ENCODE measurements at places on chromosomes 7 and 10.
A peak's percentile ranks its signal among the peaks of the same experiment; 100 is the strongest.

- DNase-seq = no peak
These were observed 107.8 kb downstream of the SFMBT2 start for GRCh38 chr10:7302930-7303557.

GRCh38 chr7:132239422-132239994 is 336.8 kb downstream of the PLXNA4 start:
- no peak for DNase-seq

- no peak for DNase-seq
These were observed 261.4 kb downstream of the ADARB2 start for GRCh38 chr10:1475771-1476454.

DNA sequence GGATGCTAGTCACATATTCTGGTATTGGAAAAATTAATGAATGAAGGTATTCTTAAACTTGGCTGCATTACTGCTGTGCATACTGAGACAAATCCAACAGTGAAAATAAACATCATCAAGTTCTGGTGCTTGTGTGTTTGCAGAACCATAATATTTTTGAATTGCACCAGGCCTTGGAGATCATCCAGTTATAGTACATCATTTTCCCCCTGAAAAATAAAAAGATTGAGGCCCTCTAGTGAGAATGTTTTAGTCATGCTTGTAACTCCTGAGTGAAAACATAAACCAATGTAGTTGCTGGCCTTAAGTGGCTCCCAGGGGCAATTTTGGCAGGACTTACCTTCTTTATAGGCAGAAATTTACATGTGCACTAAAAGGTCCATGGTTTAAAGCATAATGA is 218.8 kb upstream of the TMEM229A start:
- no peak for DNase-seq

GRCh38 chr7:106476751-106477150 is 184.2 kb downstream of the CCDC71L start:
- DNase-seq = no peak

GRCh38 chr10:86224354-86225102 is 142.1 kb downstream of the GRID1 start:
- DNase-seq = no peak

GRCh38 chr10:33115738-33116719 is 158.0 kb upstream of the ITGB1 start:
- DNase-seq = no peak

DNA sequence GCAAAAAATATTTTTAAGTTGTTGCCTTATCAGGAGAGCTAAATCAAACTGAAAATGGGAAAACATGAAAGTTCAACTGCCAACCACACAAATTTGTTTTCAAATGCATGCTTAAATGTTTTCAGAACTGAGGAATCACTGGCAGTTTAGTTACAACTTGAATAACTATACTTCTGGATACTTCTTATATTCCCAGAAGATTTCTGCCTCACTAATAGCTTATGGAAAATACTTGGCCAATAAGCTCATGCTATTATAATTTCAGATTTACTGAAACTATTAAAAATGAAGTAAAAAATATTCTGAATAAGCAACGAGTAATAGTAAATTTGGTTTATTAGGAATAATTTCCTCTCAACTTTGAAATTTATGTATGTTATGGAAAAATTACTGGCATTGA is 222.2 kb downstream of the CDK14 start:
- no peak for DNase-seq

DNA sequence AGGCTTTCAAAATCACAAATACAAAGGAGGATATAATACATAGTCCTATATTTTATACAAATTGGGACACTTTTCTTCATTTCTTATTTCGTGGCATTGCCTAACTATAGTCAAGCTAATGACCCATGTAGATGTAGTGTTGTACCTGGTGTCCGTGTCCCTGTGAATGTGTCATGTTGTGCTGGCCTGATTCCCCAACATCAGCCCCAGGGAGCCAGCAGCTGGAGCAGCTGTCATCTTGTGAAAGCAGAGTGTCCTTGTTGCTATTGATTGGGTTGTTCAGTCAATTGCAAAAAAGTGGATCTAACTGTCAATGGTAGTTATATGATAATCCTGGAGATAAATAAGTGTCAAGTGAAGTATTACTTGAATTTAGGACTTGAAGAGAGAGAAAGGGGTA is 86.3 kb downstream of the KAT6B start:
- DNase-seq = no peak

- no peak for DNase-seq
These were observed 27.7 kb downstream of the RCC1L start for GRCh38 chr7:75045881-75046280.

- DNase-seq = no peak
These were observed 12.8 kb downstream of the LRRN3 start for GRCh38 chr7:111103678-111104274.

DNA sequence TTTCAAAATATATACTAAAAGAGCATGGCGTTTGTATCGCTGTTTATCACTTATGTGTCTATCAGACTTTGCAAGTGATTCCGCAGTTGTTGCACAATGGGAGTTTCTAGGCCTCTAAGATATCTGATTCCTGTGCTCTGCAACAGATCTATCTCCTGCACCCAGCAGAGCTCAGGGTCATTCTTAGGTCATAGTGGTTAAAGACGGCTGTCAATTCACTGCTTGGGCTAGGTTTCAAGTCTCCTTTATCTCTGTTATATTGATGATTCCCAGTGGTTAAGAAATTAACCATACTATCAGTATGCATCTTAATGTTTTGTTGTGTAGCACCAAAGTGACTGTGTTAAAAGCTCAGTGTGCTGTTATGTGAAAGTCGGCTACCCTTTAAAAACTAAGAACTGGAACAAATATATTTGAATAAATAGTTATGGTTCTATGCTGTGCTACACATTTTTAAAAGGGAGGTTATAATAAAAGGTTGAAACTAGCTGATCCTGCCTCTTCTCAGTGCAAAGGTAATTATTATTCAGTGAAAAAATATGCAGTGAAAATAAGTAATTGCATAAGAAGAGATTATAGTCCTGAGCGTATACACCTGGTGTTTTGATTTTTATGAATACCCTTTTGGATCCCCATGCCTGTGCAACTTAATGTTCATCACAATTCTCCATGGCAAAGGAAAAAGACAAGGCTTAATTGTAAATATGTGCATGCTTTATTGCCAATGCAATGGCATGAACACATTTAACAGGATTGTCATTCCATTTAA is 24.0 kb downstream of the HOXA1 start:
- DNase-seq = no peak

DNA sequence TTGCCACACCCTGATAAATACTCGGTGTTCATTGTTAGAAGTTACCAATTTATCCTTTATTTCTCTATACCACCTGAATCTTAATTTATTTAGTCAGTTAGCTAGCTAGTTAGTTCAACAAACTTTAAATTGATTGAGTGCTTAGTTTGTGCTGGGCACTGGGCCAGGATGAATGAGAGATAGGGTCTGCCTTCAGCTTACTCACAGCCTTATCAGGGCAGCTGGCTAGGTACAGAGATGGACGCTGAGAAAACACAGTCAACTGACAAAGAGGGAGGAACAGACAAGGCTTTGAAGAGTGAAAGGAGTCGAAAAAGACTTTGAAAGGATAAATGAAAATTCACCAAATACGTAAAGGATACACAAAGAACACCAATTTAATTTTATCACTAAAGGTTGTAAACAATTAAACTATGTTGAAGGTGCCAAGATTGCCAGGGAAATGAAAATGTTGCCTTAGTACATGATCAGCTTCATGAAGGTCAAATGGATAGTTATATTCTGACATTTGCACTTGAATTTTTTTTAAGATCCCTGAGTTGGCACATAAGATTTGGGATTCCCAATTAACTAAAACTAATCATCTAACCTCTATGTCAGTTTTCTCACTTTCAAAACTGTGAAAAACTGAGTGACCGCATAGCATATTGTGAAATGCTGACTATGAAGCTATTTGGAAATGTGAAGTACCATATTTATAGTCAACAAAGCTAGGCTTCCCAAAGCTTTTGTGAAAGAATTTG is 2.1 kb downstream of the CAV2 start:
- DNase-seq = no peak

DNA sequence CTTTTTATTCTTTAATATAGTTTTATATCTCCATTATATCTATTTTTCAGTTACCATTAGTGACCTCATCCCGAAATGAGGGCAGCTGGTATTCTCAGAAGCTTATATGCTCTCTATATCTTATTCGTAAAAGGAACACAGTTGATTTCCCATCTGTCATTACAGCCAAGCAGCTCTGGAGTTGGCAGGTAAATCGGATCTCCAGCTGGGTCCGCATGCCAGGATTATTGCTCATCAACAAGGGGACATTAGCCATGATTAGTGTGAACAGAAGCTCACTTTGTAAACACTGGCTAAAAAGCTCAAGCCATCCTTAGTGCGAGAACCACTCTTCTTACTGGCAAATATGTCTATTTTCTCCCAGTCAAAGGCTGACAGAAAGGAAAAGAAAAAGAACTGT is 180.3 kb downstream of the NPSR1 start:
- no peak for DNase-seq

- no peak for DNase-seq
These were observed 600.9 kb upstream of the POT1 start for GRCh38 chr7:125530553-125530952.

DNA sequence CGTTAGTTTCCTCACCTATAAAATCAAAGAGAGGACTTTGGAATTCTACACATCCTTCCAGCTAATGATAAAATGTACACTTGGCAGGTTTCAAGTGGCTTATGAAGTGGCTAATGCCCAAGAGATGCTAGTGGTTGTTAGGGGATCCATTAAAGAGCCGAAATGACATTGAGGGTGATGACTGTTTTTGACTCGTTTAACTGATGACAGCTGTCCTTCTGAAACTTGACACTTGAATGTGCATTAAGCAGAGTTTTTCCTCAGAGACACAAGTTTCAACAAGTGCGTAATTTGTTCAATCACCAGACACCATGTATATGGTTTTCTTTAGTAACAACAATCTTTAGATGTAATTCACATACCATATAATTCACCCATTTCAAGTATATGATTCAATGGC is 1.6 kb upstream of the PRF1 start:
- no peak for DNase-seq

DNA sequence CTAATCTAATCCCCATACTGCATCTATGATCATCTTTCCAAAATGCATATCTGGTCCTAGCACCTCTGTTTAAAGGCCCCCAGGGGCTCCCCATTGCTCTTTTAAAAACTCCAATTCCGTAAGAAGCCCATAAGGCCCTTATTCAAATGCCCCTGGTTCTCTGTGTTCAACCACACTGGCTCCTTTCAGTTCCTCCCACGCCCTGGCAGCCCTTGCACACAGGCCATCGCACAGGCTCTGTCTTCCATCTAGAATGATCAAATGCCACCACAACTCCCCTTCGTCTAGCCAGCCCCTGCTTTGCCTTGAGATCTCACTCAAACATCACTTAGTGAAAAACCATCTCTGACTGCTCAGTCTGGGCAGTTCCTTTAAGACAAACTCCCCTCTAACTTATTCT is 112.9 kb upstream of the LYZL2 start:
- peak; percentile 35 for DNase-seq

DNA sequence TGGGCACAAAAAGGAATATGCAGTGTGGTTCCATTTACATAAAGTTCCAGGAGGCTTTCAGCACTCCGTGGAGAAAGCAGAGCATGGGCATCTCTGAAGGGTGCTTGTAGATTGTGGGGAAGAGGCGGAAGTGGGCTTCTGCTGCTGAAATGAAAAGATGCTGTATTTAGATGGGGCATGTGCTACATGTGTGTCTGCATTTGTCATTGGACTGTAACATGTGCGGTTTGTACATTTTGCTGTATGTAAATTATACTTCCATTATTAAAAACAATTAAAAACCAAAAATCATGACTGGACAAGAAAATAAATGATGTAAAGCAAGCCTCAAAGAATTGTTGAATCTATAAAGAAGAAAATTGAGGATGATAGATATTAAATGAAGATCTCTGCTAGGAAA is 334.0 kb downstream of the WDR37 start:
- DNase-seq = no peak

- DNase-seq = no peak
These were observed 51.8 kb upstream of the FRMD4A start for GRCh38 chr10:14382531-14382930.

GRCh38 chr7:150983893-150984368 is 5.8 kb upstream of the KCNH2 start:
- DNase-seq = no peak

DNA sequence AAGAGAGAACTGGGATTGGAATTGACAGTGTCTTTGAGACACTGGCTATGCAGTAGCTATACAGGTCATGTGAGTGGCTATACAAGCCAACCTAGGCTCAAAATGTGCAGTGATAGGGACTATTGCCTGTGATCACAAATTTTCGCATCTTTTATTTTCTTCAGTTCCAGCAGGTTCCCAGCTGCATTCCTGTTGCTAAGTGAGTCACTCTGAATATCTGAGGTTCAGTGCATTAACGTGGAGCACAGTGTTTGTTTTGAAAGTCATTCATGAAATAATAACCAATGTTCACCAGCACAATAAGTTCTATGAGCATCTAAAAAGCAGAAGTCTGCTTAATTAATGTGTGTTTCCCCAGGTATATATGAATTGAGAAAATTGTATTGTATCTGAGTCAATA is 1236.0 kb upstream of the CELF2 start:
- DNase-seq = no peak

GRCh38 chr7:29179115-29179514 is 15.5 kb upstream of the CHN2 start:
- DNase-seq = no peak

GRCh38 chr7:100545360-100546128 is 6.5 kb downstream of the AGFG2 start:
- DNase-seq = peak; percentile 77

DNA sequence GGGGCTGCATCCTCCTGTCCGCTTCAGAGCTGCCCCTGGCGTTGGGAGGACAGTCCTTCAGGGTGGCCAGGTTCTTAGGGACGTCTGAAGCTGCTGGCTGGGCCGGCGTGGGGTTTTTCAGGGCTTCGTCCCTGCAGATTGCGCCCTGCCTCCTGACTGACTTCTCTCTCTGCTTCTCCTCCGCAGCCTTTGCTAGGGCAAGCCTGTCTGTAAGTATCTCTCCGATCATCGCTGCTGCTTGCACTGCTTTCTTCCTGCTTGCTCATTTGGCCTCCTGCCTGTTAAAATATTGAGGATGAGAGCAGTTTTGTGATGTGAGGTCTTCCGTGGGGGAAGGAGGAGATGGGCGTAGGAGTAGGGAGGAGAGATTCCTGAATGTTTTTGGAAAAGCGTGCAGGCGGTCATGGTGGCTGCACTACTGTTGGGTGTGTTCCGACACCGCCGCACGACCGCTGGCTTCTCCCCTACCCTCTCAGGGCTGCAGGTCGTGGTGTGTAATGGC is 25.3 kb downstream of the PFKFB3 start:
- no peak for DNase-seq

- no peak for DNase-seq
These were observed 9.4 kb upstream of the INPP5A start for GRCh38 chr10:132528064-132528691.
